ENCODE measurements at places on chromosomes 4 and X. TPM values are rescaled to one million over a fixed set of nuclear protein-coding genes. Genes with fewer than 3 reads are reported as not detected.

DNA sequence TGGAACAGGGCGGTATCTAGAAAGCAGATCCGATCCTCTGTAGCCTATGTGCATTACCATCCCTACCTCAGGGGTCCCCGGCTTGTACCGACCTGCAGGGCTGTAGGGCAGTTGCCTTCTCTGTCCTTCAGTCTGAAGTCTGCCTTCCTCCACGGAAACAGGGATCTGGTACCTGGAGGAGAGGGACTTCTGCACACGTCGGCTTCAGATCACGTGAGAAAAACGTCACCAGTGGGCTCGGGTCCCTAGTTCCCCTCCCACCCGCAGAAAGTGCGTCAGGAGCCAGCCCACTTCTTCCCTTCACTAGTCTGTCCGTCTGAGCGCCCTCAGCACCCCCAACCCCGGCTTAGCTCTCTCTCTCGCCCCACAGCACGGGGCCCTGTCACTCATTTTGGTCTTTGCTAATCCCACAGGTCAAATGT, at the start of gene TCEAL5:
TSS of gene TCEAL5 (minus strand) at position 170 of the 422 bp plus-strand sequence. CDS start 2,187 bp downstream, outside the sequence.
- no peak for DNase-seq

DNA sequence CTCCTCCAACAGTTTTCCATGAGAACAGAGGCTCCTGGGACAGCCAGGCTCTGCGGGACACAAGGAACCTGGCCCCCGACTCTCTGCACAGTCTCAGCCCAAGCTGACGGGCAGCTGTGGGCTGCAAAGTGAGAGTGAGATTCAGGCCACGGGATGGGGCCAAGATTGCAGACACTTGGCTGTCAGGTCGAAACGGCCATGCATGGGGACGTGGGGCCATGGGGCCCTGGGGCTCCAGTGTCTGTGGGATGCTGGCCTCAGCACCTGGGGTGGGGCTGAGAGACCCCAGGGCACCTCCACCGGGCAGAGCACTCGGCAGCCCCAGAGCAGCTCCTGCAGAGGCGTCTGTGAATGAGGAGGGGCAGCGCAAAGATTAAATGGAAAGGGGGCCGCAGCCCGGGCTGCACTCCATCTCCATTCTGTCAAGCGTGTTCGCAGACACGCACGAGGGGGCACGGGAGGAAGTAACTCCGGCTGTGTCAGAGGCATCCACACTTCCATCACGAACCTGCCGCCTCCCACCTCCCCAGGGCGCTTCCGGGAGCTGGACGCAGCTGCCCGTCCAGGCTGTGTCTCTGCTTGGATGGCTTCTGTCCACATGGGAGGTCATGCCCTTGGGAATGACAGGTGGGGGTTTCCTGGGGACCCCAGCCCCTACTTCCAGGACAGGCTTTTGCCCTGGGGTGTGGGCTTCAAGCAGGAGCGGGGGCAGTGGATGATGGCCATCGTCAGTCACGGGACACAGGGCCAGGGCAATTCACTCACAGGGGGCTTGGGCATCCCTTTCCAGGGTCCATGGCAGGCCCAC, 82.8 kb upstream of the NKX1-1 start:
- DNase-seq: no peak

DNA sequence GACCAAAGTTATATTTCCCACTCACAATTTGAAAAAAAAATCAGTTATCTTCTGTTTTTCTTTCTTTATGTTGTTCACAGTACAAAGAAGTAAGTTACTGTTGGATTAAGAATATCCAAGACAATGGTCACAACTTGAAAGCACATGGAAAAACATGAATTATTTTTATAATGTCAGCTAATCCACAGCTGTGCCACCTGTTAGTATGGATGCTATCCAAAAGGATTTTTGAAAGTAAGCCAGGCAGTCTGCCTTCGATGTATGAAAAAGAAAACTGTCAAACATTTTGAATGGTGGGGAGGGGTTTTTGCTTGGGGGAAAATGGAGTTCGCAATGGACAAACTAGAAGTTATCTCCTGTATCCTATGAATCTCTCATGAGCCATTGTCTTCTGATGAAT, 6.2 kb downstream of the GPM6A start:
- DNase-seq: no peak

DNA sequence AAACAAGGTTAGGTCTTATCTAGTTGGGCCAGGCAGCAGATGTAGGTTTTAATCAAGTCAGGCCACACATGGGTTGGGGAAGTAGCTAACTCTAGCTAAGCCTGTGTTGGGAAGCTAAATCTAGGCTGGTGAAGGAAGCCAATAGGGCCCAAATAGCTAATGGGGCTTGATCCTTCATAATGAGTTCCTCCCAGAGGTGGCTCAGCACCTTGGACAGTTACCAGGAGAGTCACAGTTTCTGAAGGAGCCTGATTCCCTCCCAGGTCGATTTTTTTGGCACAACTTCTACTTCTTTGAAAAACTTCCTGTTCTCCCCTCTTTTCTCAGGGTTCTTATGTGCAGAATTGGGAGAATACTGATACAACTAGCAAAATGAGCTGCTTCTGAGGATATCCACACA, 242.5 kb upstream of the PRPS2 start:
- DNase-seq: peak; percentile 17

DNA sequence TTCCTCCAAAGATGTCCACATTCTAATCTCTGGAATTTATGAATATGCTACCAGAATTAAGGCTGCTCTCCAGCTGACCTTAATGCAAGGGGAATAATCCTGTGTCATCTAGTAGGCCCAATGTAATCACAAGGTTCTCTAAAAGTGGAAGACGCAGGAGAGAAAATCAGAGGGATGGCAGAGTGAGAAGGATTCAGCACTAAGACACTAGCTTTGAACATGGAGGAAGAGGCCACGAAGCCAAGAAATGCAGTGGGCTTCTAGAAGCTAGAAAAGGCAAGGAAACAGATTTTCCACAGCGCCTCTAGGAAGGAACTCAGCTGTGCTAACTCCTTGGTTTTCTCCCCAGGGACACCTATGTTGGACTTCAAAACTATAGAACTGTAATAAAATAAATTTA, 240.7 kb upstream of the TRAM1L1 start:
- DNase-seq: no peak

DNA sequence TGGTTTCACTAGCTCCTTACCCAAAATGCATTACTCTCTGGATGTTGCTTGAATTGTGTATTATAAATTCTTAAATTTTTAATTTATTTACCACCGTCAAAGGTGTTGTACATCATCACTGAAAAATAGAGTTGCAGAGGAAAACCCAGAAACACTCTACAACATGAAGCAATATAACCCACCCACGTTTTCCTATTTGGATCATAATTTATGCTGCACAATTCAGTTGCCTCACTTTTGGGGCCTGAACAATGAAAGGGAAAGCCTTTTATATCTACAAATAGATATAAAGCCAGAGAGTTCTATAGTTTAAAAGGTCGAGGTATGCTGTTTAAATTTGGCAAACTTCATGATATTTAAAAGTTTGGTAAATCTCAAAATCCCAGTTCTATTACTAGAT, 115.4 kb downstream of the MGST2 start:
- no peak for DNase-seq

DNA sequence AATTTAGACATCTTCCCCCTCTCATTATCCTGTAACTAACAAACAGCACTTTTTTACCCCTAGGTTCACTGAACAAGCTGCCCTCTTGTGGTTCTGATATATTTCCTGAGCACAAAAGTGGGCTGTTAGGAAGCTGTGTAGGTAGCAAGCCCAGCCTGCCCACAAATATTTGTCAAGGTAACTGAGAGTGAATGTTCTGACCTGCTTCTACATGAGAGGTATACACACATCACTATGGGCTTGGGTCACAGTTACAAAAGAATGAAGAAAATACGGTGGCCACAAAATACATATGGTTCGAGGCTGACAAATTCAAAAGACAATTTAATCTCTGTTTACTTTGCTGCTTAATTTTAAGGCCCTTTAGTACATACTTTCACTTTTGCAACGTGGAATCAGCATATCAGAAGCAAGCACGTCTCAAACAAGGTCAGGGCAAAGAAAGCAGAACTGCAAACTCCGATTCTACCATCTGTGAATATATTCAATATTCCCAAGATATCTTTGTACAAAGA, 78.7 kb downstream of the RBM47 start:
- peak; percentile 52 for DNase-seq

- DNase-seq: peak; percentile 6
Observed at GRCh38 chr4:37799941-37800554, 26.4 kb upstream of the PGM2 start.

DNA sequence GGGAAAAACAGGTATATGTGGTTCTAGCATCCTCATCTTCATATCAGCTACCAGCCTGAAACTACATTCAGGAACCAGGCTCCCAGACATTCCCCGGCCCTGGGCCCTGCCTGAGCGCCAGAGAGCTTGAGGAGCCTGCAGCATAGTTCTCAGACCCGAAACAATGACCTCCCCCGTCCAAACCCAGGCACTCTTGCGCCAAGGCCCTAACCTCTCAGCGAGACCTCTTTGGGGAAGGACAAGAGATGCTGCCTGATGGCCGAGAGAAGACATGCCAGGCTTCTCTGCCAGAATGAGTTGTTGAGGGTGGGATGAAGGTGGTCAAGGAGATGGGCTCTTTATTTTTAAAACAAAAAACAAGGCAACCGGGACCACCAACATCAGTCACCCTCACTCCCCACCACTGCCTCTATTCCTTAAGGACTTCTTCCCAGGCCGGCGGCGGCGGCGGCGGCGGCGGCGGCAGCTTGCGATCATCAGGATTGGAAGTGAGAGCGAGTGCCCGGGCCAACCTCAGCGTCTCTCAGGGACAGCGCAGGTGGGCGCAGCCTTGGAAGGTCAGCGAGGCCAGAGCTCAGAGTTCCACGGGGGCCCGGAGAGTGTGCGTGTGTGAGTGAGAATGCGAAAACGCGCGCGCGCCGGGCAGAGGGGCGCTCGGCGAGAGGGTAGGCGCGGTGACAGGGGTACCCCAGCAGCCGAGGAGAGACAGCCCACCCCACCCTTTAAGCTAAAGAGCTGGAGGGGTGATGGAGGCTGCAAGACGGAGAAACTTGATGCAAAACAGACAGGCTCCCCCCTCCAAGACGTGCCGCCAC, 601 bp downstream of the INPP4B start:
- DNase-seq: no peak

GRCh38 chr4:30543057-30543456, 177.1 kb upstream of the PCDH7 start:
- no peak for DNase-seq

The WWC2 gene
- total RNA-seq: 28.1 TPM

The F8A2 gene
- total RNA-seq: not detected

The COL4A6 gene
- 0.28 TPM for total RNA-seq

The ARX gene
- total RNA-seq: not detected

The SEL1L3 gene
- 43.7 TPM for total RNA-seq

The MMGT1 gene
- total RNA-seq: 18.6 TPM

The GUCY1B1 gene
- total RNA-seq: 2.9 TPM
